ENCODE measurements at places on chromosomes 12 and 14. TPM values are rescaled to one million over a fixed set of nuclear protein-coding genes. Genes with fewer than 3 reads are reported as not detected.

ESRRB gene
- 0.09 TPM for total RNA-seq

- DNase-seq = no peak
Observed at GRCh38 chr12:119461636-119462214, 127.2 kb downstream of the CCDC60 start.

- no peak for DNase-seq
Observed at GRCh38 chr12:31496257-31496656, 94.7 kb downstream of the DENND5B start.

DNA sequence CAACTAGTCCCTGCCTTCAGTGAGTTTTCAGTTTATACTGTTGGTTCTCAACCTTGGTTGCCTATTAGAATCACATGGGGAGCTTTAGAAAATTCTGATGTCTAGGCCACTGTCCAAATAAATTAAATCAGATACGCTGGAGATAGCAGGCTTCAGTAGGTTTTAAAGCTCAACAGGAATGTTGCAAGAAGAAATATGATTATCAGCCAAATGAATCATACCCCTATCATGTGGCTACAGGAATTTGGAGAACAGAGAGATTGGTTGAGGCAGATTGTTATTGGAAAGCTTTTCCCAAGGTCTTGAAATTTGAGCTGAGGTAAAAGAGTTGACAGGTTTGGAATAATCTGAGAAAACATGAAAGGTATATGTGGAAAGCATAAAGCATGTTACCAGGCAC lies 125.3 kb downstream of the WIF1 start:
- DNase-seq = no peak

ESPL1 gene
- total RNA-seq = 76.7 TPM

- no peak for DNase-seq
Observed at GRCh38 chr12:49092816-49093406, 1.7 kb downstream of the DHH start.

DNA sequence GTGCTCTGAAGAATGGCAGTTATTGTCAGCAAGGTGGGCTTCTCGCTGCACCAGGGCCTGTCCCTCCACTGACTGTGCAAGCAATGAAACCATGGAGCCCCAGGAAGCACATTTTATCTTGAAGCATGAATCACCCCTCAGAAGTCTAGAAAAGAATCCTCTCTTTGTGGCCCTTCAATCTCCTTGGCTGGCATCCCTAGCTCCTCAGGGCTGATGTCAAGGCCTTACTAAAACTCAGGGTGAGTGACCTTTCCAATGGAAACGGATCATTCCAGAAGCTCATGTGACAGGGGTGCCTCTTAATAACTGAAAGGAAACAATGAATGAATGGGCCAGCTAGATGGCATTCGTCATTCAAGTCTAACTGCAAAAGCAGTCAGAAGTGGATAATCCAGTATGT lies 22.3 kb upstream of the PLEKHH1 start:
- DNase-seq = no peak

Measured in activated CD4-positive, alpha-beta T cell treated with anti-CD3 and anti-CD28 coated beads, Interleukin-2, amount 10 ng/mL, durations not matched to agents 24 days and 14 days (primary cell).